ENCODE measurements at places on chromosomes 3 and 15.

DNA sequence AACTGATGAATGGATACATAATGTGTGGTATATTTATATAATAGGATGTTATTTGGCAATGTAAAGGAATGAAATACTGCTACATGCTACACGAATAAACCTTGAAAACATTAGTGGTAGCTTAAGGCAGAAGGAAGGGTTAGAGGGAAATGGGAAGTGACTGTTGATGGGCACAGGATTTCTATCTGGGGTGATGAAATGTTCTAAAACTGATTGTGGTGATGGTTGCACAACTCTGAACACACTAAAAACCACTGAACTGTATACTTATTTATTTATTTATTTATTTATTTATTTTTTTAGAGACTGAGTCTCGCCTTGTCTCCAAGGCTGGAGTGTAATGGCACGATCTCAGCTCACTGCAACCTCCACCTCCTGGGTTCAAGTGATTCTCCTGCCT is 24.8 kb upstream of the SHISA5 start:
- no peak for DNase-seq

DNA sequence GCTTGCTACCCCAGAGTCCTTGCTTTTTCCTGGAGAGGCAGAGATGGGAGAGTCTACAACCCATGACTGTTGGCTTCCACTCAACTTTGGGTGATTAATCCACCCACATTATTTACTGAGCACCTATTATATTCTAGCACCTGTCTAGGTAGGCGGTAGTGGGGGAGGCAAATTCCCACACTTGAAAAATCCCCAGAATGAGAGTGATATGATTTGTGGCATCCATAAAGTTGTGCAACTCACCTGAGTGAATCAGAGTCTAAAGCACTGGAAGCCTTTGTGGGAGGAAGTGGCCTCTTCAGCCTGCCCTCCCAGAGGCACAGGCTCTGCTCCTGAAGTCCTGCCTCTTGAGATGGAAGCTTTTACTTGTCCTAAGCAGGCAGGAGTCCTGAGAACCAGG is 40.4 kb upstream of the CTNNB1 start:
- DNase-seq: no peak

DNA sequence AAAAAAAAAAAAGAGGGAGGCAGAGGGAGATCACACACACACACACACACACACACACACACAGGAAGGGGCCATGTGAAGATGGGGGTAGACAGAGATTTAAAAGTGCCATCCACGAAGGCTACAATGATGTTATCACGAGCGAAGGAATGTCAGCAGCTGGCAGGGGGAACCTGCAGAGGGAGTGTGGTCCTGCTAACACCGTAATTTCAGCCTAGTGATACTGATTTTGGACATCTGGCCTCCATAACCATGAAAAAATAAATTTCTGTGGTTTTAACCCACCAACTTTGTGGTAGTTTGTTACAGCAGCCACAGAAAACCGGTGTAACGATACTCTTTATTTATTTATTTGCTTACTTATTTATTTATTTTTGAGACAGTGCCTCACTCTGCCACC is 76.0 kb downstream of the TMCO5A start:
- no peak for DNase-seq

- DNase-seq: no peak
Observed at GRCh38 chr15:60795889-60796288, 316.9 kb upstream of the ICE2 start.

DNA sequence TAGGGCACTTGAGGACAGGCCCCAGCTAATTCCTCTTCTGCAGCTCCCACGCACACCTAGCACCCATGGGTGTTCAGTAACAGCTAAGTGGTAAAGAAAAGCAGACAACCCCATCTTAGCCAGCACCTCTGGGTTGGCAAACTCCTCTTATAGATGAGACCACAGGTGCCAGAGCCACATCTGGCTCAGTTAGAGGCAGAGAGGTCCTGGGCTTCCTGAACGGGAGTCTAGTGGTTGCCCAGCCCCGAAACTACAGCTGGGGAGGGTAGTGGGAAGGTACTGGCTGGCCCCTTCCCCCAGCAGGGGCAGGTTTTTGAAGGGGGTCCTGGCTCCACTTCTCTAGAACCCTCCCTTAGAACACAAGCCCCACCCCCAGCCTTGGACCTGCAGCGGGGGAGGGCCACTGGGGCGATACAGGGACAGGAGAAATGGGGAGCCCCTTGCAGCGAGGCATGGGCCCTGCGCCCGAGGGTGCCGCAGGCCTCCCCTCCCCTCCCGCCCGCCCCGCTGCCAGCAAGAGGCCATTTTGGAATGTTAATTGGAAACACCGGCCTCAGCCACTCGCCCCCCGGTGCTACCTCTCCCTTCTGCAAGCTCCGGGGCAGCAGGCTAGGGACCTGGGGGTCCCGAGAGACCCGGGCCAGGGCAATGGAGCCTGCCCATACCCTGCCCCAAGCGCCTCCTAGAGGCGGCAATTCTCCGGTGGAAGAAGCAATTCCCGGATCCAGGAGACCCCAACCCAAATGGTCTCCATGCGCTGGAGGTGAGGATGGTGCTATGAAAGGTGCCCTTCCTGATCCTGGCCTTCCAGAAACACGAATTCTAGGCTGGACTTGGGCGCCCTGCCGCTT is 1.5 kb downstream of the DUSP7 start:
- no peak for DNase-seq

Data from stimulated activated CD8-positive, alpha-beta memory T cell treated with anti-CD3 and anti-CD28 coated beads, Interleukin-2, amount 100 ng/mL, for 1 hour (primary cell).